Stimulated activated CD4-positive, alpha-beta T cell treated with anti-CD3 and anti-CD28 coated beads, Interleukin-15, amount 100 ng/mL, for 24 hours (primary cell): ENCODE measurements at places on chromosomes 2 and 18.

- no peak for DNase-seq
These were observed 172.6 kb upstream of the PID1 start for GRCh38 chr2:229443546-229444268.

- no peak for DNase-seq
These were observed 4.6 kb downstream of the PIGN start for GRCh38 chr18:62182220-62182619.

DNA sequence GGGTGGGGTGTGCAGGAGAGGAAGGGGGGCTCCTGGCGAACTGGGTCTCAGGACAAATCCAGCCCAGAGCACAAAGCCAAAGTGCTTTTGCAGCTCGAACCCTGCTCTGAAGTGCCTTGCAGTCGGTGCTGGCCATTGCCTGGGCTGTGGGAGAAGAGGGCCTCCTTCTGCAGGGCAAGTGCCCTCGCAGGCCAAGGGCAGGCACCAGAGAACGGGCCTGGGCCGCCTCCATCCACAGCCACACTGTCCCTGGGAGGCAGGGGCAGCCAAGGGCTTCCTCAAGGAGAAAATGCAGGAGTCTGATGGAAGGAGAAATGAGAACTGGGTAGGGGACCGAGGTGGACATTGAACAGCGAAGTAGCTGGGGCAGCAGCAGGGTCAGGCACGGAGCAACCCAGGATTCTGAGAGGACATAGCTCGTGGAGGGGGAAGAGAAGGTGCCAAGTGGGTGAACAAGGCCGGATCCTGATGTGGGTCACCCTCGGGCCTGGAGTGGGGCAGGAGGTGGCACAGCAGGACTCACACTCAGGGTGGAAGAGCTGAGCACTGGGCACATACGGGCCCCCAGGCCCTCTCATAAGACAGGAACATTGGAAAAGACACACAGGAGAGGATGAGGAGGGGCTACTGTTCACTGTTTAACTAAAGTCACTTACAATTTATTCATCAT, 312.8 kb upstream of the SALL3 start:
- DNase-seq = no peak

GRCh38 chr2:164808776-164809175, 32.8 kb downstream of the COBLL1 start:
- no peak for DNase-seq

DNA sequence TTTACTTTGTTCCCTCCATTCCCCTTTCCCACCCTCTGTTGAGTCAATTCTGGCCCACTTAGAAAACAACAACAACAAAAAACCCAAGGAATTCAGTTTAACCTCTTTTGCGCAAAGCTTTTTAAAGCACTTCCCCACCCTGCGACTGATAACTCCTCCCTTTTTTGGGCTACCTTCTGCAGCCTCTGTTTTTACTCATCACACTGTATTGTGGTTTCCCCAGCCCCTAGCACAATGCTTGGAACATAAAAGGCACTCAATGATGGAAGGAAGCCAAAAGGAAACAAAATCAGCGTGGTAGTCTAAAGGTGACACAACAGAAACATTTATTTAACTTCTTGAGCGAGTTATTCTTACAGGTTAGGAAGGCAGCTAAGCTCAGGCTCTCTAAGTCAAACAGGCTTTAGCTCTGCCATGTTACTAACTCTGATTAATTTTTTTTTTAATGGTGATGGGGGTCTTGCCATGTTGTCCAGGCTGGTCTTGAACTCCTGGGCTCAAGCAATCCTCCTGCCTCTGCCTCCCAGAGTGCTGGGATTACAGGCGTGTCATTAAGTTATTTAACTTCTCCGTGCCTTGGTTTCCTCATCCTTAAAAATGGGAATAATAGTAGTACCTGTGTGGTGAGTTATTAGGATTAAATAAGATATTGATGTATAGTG, 1.3 kb downstream of the CEP68 start:
- peak; percentile 64 for DNase-seq

- no peak for DNase-seq
These were observed 19.3 kb upstream of the TMEM18 start for GRCh38 chr2:696463-696862.

DNA sequence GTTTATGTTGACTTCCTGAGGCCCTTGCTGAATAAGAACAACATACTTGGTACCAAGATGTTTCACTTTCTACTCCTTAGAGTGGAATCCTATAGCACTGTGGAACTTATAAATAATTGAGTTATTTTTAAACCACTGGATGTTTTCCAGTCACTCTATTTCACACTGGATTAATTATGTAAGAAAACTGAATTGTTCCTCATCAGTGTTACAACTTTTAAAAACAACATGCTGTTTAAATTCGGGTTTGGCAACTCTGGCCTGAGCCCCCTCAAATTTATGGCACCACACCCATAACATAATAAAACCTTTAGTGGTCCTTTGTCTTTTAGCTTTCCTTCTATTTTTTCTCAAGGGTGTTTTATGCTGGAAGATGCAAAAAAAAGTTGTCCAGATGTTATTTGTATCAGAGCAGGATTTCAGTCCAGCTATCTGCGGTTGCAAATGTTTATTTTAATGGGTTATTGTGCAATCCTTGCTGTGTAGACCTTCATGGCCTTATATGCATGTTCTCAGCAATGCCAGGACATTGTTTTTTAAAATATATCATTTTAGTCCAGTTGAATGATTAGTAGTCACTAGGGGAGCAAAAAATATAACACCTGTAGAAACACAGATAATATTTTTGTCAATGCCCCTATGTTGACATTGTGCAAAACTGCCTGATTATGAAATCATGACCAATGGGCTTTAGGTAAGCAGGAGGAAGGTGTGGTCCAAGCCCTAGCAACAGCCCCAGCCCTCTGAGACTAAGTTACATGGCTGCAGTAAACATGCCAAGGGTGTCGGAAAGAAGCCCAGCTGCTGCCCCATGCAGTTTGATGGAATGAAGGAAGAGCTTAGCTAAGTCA, 638.0 kb upstream of the ZEB2 start:
- no peak for DNase-seq

DNA sequence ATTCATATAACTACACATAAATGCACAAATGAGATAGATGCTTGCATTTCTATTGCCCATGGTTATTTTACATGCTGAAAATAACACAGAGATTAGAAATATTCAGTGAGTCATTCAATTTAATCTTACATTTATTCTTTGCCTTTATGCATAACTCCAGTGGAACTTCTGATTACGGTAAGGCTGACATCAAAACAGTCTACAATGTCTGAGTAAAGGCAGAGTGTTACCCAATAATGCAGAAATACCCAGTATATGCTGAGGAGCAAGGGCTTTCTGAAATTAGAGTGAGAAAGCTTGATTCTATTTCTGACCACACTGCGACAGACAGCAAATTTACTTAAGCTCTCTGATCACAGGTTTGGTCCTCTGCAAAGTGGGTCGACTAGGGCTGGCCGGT, 9.2 kb downstream of the NMI start:
- DNase-seq = no peak

GRCh38 chr18:39329496-39330275, 1764.1 kb upstream of the CELF4 start:
- DNase-seq = no peak

DNA sequence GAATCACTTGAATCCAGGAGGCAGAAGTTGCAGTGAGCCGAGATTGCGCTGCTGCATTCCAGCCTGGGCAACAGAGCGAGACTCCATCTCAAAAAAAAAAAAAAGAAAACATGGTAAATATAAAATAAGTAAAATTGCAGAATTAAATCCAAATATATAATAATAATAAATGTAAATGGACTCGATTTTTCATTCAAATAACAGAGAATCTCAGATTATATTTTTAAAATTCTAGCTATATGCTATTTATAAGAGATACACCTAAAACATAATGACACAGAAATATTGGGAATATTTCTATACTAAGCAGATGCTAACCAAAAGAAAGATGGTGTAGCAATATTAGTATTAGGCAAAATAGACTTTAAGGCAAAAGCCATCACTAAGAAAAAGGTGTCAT, 15.1 kb upstream of the NEURL3 start:
- no peak for DNase-seq

DNA sequence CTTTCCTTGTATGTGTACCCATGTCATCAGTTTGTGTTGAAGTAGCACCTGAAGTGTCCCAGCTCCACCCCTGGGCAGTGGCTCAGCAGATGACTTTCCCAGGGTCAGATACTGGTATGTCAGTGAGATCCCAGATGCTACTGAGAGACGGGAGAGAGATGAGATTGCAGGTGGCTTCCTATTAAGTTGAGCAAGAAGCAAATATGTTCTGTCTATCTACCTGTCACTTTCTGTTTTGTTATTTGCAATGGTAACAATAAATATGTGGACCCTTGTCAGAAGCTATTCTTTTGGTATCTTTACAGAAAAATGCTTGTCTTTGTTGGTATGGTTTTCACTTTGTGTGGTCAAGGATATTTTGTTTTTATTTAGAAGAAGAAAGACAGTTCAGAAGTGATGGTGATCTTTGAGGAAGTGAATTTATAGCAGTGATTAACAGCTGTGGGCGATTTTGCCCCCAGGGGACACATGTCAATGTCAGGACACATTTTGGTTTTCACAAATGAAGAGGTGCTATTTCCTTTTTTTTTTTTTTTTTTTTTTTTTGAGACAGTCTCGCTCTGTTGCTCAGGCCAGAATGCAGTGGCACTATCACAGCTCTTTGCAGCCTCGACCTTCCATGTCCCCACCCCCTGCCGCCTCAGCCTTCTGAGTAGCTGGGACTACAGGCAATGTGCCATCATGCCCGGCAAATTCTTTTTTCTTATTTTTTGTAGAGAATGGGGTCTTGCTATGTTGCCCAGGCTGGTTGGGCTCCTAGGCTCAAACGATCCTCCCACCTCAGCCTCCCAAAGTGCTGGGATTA, 21.4 kb downstream of the MGAT5 start:
- no peak for DNase-seq

DNA sequence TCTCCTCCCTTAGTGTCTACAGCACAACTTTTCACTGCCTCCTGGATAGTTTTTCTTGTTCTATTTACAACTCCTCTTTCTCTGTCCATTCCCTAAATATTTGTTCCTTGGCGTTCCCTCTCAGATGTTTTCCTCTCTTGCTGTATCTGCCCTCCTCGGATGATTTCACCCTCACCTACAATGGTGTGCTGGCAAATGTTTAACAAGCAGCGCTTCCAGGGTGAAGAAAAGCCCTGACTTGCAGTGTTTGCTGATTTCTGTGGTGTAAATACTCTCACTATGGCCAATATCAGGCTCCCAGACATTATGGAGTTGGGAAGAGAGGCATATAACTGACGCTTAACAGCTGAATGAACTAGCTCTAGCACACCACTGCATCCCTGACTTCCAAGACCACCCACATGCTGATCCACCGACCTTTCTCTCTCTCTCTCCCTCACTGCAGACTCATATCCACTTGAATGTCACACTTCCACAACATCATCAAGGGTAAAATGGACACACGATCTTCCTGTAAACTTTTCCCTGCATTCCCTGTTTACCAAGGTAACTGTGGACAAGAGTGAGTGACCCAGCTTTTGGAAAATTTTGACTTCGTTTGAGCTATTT, 31.5 kb upstream of the SPTBN1 start:
- DNase-seq = no peak

DNA sequence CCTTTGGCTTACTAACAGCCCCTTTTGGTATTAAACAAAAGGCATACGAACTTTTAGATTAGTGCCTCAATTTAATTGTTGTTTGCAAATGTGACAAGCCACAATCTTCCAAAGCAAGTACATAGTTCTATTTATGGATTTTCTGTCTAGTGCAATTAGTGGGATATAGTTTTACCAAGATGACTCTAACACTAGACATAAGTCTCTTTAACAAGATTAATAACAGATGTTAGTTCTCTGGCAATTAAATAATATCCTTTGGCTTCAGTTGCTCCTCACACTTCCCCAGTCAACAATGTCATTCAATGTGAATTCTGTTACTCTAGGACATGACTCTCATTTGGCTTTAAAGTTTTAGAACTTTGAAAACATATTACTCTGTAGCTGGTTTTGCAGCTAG, 16.7 kb upstream of the MC4R start:
- DNase-seq = no peak

GRCh38 chr18:48555465-48555995, 16.7 kb downstream of the CTIF start:
- no peak for DNase-seq

- no peak for DNase-seq
These were observed 77.0 kb upstream of the CERS6 start for GRCh38 chr2:168378960-168379669.

- no peak for DNase-seq
These were observed 21.0 kb upstream of the IL37 start for GRCh38 chr2:112889976-112890375.

- DNase-seq = no peak
These were observed 168.8 kb downstream of the RTP5 start for GRCh38 chr2:242038166-242038927.

DNA sequence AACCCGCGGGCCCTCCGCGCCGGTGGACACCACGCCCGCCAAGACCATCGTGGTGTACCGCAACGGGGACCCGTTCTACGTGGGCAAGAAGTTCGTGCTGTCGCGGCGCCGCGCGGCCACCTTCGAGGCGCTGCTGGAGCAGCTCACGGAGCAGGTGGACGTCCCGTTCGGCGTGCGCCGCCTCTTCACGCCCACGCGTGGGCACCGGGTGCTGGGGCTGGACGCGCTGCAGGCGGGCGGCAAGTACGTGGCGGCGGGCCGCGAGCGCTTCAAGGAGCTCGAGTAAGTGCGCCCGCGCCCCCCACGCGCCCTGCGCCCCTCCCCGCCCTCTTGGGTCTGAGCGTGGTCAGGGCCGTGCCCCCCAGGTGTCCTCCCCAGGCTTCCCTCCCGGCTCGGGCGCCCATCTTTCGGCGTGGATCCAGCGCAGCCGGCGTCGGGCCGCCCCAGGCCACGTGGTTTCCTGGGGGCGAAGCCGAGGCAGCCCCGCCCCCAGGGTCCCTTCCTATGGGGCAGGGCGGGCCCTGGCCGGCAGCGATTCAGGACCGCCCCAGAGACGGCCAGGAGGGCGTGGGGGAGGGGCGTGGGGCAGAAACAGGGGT, 481 bp downstream of the DCDC2C start:
- DNase-seq = no peak

DNA sequence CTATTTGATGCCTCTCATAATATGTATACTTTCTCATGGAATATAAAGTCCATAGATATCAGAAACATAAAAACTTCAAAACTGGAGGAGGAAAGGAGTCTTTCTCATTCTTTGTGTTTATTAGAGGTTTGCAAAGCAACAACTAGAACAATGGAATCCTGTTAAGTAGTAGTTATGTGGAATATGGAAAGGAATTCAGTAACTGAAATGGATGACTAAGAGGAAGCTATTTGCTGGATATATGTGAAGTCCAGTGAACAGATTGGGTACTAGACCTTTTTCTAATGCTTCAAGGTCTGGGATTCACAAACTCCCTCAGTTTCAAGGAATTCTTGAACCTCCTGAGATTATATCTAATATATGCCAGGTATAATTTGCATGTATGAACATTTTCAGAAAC, 353.6 kb upstream of the FANCL start:
- no peak for DNase-seq

- no peak for DNase-seq
These were observed 8.3 kb downstream of the IL1R2 start for GRCh38 chr2:102000012-102000411.

- DNase-seq = no peak
These were observed 813.7 kb upstream of the ACVR2A start for GRCh38 chr2:147030966-147031720.

DNA sequence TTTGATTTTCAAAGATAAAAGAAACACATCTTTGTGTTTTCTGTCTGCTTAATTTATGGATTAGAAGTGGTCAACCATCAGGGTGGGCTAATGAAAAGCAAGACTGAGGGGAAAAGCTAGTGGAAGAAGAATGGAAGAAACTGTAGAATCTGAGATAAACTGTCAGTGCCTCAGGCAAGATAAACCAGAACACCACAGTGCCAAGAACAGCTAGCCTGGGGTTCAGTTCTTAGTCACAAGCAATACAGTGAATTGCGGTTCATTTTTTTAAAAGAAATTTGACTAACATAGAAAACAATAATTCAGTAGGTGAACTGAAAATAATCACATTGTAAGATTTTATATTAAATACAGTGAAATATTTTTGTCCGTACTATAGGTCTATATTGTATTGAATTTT, 22.0 kb upstream of the LNPK start:
- no peak for DNase-seq
